ENCODE measurements at places on chromosomes 5 and 9.

DNA sequence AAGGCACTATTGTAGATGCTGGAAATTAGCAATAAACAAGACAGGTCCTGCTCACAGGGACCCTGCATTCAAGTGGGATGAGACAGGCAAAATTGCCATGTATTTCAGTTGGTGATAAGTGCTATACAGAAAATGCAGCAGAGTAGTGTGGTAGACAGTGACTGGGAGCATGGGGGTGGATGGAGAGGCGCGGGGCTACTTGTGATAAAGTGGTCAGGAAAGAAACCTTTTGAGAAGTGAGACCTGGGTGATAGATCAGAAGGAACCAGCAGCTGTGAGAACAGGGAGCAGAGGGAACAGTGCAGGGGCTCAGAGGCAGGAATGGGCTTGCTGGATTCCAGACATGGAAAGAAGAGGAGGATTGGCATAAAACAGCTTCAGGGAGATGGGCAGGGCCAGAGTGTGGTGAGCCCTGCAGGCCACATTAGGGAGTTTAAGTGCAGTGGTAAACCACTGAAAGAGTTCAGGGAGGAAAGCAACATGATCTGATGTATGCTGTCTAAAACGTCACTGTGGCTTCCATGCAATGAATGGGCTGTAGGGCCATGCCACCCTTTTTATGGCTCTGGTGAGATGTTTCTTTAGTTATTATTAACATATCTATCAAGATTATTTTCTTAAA lies 7.3 kb downstream of the CRHBP start:
- no peak for DNase-seq

DNA sequence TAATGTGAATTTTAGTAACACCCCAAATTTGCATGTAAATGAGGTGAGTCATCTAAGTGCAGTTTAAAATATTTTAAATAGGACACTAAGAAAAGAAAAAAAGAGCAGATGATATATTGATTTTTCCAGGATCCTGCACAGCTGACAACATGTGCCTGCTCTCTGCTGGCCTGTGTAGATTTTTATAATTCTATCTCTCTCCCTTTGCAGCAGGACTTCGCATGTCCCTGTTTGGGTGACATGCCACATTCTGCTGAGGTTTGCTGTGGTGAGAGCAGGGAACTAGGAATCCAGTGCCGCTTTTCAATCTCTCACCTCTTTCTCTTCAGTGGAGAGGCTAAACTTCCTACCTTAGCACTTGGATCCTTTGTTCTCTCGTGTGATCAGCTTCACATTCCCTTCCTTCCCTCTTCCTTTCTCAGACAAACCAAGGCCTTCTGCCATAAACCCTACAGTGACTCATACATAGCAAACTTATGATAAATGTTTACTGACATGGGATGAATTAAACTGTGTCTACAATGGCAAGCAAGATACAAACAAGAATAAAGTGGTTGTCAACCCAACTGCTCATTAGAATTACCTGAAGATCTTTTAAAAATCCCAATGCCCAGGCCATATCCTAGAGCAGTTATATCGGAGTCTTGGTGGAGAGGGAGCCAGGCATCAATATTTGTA lies 198.8 kb upstream of the EFNA5 start:
- no peak for DNase-seq

DNA sequence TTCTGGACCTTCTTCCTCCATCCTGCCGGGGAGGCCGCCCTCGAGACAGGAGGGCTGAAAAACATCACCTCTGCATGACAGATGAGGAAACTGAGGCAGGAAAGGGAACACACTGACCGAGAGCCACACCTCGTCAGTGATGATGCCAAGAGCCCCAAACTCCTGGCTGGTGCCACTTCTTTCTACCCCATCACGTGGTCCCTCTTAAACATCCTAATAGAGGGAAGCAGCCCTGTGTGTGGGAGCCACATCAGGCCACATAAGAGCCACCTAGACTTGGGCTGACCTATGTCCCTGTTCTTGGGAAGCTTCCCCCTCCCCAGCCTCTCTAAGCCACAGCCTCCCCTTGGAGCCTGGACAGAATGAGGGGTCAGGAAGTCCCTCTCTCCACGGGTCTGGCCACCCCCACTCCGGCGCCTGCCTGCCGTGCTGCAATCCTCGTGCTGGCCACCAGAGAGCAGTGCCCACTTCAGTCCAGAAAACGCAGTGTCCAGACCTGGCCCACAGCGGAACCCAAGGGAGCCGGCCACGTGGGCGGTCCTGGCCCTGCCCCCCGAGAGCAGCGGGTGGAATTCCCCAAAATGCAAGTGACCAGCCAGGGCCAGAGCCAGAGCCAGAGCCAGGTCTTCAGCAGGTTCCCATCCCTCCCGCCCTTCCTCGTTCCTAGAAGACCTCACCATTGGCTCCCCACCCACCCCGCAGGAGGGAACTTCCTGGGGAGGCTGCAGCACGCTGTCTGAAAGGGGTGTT lies 54.7 kb upstream of the SARDH start:
- DNase-seq, result no peak

GRCh38 chr9:126159430-126160060 lies 167.1 kb upstream of the MVB12B start:
- no peak for DNase-seq

- DNase-seq, result no peak
Measured at GRCh38 chr9:98009936-98010335, 26.8 kb downstream of the ANP32B start.

DNA sequence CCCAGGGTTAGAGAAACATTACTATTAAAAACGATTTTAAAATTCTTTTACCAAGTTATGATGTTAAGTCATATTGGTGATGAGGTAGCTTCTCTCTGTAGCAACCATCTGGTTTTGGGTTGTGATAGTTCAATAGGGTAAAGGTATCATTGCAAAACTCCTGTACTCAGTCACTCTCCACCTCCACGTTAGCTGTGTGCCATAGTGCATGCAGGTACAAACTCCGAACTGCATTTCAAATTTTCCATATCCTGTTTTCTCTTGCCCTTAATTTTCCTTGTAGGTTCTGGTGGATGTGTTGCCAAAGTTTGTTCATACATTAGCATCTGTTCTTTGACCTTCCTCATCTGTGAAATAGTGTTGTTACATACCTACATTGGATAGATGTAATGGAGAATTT lies 53.1 kb upstream of the ARRDC3 start:
- DNase-seq, result no peak

GRCh38 chr9:86454701-86455615 lies 100.7 kb upstream of the TUT7 start:
- DNase-seq, result no peak

DNA sequence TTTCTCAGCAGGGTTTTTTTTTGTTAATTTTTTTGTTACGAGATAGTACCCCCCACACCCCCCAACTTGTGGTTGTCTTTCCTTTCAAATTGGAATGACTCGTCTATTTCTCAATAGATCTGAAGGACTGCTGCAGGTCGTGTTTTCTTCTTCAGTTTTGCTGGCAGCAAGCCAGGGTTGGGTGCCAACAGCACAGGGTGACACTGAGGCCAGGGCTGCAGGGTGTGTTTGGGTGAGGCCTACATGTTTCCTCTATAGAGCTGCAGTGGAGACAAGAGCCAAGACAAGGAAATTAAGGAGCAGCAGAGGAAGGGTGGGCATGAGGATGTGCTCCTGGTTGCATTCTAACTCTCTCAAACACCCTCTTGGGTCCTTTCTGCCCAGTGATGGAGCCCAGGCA lies 52.2 kb downstream of the NXNL2 start:
- no peak for DNase-seq

DNA sequence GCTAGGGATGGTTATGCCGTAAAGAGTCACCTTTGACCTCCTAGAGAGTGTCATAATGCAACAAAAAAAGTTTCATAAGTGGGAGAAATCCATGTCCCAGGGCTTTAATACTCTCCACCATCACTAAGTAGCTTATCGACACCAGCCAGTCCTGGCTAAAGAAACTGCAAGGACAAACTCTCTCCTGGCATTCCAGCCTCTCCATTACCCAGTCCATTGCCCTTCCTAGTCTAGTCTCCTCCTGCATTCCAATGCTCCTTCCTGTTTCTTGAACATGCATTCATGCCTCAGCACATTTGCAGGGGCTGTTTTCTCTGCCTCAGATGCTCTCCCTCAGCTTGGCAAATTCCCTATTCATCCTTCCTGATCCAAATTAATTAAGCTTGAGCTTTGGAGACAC lies 364.1 kb downstream of the BRINP1 start:
- no peak for DNase-seq

DNA sequence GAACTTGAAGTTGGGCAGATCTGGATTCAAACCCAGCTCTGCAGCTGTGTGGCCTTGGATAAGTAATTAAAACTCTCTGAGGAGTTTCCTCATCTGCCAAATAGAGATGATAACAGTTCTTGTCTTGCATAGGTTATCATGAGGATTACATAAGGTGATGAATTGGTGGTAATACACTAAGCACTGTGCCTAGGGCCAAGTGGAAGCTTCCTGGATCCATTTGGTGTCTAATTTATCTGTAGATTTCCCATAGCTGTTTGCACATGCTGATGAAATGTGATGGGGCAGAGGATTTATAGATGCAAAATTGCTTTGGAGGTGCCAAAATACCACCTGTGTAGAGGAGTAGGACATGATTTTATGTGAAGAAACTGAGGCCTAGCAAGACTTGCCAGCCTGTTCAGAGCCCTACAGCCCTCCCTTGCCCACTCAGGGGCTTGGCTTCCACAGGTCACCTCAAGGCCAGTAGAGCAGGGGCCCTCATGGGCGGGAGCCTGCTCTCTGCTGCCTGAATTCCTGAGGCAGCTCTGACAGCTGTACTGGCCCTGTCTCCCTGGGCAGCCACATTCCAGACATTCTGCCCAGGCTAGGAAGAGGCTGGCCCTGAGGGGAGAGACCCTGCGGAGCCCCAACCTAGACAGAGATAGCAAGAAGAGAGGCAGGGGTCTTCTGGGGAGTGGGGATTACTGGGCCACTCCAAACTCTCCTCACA lies 5.9 kb upstream of the FAT2 start:
- no peak for DNase-seq

- no peak for DNase-seq
Measured at GRCh38 chr9:12906646-12907045, 131.8 kb downstream of the LURAP1L start.

- DNase-seq, result no peak
Measured at GRCh38 chr5:116970318-116970717, 395.7 kb upstream of the SEMA6A start.

GRCh38 chr9:37408933-37409710 lies 13.4 kb upstream of the GRHPR start:
- no peak for DNase-seq

DNA sequence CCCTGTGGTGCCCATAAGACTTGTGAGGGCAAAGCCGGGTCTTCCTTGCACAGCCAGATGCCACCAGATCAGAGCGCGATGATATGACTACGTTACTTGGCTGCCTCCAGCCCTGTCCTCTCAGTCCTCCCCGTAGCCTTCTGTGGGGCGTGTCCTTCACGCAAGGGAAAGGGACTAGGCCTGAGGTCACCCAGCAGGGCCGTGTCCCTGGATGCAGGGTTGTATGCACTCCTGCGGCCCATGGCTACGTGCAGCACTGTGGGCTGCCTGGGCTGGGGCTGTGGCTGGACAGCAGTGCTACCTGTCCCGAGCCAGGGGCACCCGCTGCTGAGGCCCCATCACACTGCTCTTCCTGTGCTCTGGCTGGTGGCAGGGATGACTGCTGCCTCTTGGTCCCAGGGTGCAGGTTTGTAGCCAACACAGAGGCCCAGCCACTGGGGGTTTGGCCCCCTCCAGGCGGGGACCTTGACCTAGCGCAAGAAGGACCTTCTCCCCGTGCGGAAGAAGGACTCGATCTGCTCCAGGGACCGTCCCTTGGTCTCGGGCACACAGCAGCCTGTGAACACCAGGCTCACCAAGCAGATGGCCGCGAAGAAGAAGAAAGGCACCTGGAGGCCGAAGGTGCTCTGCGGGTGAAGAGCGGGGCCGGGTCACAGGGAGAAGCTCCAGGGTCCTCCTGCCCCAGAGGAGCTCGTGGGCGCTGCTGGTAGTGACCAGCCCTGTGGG lies 7.2 kb downstream of the SLC2A6 start:
- DNase-seq, result no peak

- no peak for DNase-seq
Measured at GRCh38 chr5:115490596-115490995, 54.0 kb downstream of the FEM1C start.

DNA sequence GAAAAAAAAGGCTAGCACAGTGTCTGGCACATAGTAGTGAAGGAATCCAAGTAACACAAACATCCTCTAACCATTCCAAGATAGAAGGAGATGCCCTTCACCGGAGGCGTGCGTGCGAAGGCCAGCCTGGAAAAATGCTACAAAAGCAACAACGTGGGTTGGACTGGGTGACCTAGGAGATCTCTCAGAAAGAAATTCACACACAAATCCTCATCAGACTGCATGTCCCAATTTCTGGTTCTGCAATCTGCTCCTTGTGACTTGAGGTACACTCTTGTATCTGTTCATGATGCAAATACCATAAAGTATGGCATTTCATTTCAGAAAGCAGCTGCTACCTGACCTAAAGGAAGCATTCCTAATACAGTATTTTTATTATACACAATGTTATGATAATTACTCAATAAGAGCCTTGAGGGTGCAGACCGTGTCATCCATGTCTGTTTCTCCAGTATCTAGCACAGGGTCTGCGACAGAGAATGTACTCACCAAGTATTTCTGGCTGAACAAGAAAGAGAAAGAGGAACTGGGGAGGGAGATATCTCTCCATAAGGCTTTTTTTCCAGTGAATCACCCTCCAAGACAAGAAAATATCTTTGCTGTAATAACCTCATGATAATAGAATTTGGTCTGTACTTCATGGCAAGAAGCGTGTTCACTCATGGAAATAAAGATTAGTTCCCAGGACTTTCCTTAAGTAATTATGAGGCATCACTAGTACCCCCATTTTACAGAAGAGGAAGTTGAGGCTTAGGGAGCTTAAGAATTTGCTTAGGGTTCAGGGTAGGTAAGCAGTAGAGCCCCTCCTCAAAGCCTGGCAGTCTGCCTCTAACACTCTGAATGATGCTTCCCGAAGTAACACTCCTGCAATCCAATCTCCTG lies 138.3 kb downstream of the CDK5RAP2 start:
- no peak for DNase-seq

DNA sequence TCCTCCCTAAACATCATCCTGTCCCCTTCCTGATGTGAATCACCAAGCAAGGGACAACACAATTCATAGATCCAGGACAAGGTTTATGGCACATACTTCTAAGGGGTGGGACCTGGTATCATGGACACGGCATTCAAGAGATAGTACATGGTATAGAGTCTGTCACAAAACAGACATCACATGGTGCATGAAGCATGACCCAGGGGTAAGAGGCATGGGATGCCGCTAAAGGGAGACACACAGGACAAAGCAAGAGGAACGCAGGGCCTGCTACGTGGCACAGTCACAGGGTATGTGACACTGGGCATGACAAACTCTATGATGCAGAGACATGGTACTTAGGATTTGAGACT lies 20.7 kb downstream of the GSN start:
- no peak for DNase-seq

- DNase-seq, result no peak
Measured at GRCh38 chr9:116342941-116343340, 189.3 kb downstream of the PAPPA start.

GRCh38 chr5:6573651-6574101 lies 59.2 kb downstream of the NSUN2 start:
- DNase-seq, result peak; percentile 52
